Progenitor cell of endocrine pancreas (in vitro differentiated cells): ENCODE measurements at places on chromosomes 12 and 14.

DNA sequence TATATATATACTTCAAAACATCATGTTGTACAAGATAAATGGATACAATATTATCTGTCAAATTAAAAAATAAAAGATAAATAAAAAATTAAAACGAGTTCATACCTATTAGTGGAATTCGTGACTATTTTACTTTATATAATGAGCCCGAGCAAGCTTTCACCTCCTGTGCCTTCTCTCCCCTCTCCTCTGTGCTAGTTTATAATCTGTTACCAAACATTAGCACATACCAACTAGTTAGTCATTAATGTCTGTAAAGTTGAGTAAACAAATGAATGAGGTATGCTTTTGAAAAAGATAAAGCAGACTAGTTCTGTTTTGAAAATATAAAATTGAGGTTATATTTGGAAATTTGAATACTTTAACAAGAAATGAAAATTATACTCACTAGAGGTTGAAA, 84.0 kb downstream of the LRRC9 start:
- no peak for DNase-seq

- no peak for DNase-seq
These were observed 188.9 kb upstream of the PDZRN4 start for GRCh38 chr12:40999210-40999609.

DNA sequence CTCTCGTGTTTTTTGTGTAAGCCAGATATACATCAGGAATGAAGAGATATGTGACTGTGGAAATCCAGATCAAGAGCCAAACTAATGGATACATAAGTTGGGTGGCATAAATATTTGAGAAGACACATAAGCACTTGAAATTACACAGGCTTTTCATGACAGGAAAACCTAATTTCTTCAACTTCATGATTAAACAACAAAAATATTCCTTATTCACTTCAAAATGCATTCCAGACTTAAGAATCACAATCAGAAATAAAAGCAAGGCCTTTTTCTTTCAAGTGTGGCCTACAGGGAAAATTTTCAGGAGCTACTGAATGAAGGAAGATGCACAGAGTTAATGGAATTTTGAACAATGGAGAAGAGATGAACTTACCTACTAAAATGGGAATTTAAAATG, 515.6 kb downstream of the FOXG1 start:
- no peak for DNase-seq

- no peak for DNase-seq
These were observed 50.1 kb upstream of the STK38L start for GRCh38 chr12:27193854-27194544.

- DNase-seq = no peak
These were observed 12.4 kb upstream of the ARF6 start for GRCh38 chr14:49880267-49881064.

- no peak for DNase-seq
These were observed 9.4 kb upstream of the SLC35F4 start for GRCh38 chr14:57875296-57875695.

DNA sequence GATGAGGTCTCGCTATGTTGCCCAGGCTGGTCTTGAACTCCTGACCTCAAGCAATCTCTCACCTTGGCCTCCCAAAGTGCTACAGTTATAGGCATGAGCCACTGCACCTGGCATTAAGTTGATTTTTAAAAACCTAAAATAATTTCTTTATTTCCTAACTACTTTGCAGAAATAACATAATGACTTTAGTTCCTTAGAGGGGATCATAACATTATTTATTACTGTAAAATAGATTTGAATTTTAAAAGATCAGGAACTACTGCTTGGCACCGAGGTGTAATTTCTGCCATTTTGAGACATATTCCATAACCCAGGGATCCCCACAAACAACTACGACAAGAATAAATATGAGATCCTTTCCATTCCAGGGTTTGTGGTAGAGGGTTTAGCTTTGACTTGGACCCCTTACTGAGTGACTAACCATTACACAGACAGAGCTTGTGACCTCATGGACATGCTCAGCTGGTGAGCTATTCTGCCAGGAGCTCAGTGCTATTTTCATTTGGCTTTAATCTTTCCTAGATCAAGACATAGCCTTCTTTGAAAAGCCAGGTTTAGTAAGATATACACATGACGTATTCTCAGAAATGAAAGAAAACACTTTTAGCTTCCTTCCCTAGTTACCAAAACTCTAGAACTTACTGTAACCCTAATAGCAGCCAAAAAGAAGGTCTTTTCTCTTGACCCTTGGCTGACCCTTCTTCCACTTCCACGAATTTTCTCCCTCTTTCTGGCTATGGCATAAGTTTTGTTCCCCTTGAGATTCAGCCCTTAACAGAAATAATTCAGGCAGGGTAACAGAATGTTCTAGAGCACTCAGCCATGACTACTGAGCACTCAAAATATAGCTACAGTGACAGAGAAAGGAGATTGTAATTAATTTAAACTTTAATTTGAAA, 75.1 kb upstream of the NUDT4 start:
- DNase-seq = no peak

DNA sequence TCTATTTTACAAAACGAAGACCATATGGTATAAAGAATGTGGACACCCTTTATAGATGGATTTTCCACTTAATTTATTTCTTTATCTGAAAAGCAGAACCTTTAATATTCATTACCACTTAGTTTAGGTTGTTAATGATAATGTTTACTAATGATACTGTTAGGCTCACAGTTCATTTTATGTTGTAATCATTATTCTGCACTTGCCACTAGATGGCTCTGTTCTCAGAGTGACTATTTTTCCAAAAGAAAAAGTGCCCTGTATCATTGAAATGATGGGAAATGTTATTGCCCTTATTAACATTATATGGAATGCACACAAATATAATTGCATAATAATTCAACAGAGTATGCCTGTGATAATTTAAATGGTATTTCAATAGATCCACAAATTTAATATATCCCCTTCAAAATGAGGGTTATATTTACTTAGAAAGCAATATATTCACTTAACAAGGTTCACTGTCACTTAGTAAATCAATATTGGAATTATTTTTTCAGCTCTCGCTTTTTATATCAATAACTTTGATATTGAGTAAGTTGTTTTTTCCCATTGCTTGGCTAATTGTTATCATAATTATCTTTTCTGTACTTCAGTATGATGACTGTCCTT, 95.7 kb downstream of the PDE3A start:
- no peak for DNase-seq

GRCh38 chr12:74171478-74171909, 366.1 kb upstream of the ATXN7L3B start:
- DNase-seq = no peak
